CD4-positive, alpha-beta T cell (primary cell): ENCODE measurements at places on chromosomes 5 and 9.

- no peak for DNase-seq
These were observed 325.6 kb downstream of the ZSWIM6 start for GRCh38 chr5:61657686-61658085.

DNA sequence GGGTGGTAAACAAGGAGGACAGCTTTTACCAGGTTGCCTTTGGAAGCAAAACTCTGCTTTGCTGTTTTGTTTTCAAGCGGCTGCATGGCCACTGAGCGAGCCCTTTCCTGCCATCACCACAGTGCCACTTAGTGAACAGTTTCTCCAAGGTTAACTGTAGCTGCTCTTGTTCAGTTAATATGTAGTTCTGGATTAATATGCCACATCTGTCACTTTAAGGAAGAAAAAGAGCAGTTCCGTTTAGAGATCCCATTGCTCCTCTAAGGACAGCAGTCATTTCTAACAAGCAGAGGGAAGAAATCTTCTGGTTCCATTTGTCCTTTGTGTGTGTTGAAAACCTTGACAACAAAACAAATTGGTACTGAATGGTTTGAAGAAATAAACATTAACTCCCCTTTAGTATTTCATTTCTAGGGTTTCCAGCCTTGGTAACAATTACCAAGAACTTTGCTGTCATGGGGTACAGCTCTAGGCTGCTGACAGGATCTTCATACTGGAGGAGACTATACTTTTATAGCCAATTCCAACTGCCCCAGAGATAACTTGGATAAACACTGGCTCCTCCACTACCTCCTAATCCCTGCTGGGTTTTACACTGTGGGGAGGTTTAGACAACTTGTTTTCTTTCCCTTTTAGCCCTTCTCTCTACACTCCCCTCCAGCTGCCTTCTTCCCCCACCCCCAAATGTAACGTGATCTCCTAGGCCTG lies 10.3 kb upstream of the ABL1 start:
- DNase-seq = no peak

- no peak for DNase-seq
These were observed 104.4 kb downstream of the PJA2 start for GRCh38 chr5:109305352-109305751.

DNA sequence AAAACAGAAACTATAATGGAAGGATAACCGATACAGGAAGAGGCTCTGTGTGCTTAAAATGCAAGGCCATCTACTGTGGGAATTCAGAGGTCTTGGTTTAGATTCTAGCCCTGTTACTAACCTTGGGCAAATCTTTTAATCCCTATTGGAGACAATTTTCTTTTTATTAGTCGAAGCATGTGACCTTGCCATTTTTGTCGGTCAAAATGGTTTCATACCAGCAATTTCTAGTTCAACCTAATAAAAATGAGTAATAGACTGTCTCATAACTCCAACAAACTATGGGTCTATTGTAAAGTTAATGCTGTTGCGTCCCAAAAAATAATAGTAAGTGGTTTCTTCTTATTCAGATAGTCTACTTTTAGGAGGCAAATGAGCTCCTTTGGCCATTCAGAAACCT lies 38.4 kb downstream of the PRR16 start:
- no peak for DNase-seq

DNA sequence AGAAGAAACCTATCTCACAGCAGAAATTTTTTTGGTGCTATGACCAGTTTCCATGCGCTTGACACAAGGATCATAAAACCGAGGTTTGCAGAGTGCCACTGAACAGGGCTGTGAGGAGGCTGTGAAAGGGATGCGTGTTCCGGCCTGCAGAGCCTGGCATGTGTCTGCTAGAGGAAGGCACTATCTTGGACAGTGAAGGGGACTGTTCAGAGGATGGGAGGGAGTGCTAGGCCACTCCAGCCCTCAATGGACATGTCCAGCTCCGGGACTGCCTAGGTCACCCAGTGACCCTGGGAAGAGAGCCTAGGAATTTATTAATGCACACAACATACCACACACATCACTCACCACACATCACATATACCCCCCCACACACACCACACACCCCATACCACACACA lies 275.9 kb downstream of the GADD45G start:
- DNase-seq = peak; percentile 22

GRCh38 chr9:109052416-109052815 lies 39.1 kb upstream of the CTNNAL1 start:
- DNase-seq = no peak

DNA sequence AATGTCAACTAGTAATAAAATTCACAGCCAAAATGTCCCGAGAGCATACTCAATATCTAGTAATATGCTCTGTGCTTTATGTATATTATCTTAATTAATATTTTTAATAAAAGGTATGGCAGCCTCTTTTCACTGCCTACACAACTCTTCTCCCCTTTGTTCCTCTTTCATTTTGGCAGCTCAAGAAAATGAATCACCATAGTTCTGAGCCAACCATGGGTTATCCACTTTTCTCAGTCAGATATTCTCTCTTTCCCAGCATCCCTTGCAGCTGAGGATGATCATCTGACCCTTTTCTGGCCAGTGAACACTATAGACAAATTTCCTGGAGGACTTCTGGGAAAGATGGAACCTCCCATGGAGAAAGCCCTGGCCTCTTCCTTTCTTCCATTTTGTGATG lies 8.2 kb upstream of the DOCK8 start:
- no peak for DNase-seq
